HFFc6 (cell line): ENCODE measurements at places on chromosomes 6 and 20. TPM values are rescaled to one million over a fixed set of nuclear protein-coding genes. Genes with fewer than 3 reads are reported as not detected.

DNA sequence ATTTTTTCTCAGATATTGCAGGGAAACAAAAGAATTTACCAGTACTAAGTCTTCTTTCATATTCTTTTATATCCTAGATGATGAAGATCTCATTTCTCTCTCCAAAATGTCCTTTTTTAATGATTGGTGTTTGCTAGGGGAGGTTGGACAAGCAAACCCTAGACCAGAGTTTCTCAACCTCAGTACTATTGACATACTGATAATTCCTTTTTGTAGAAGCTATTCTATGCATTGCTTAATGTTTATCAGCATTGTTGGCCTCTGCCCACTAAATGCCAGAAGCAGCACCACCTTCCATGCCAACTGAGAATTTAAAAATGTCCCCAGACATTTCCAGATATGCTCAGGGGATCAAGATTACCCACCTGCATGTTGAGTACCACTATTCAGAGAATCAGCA lies 14.4 kb upstream of the TFAP2B start:
- DNase-seq: no peak
- H3K27ac ChIP-seq: no peak overlapping the region
- no peaks in the 10 kb centered on the region for H3K27me3 ChIP-seq

- H3K36me3 ChIP-seq: no peaks in the 10 kb centered on the region
- H3K4me3 ChIP-seq: no peak overlapping the region
- DNase-seq: peak; percentile 28
- H3K27ac ChIP-seq: no peak overlapping the region
- H3K4me1 ChIP-seq: peaks cover 20% of the 10 kb centered on the region
Observed at GRCh38 chr6:111057074-111057752, 30.1 kb upstream of the SLC16A10 start.

- H3K27ac ChIP-seq: no peak overlapping the region
- peak; percentile 13 for DNase-seq
- H3K4me3 ChIP-seq: no peak overlapping the region
Observed at GRCh38 chr6:46684771-46685170, 2.9 kb upstream of the TDRD6 start.

DNA sequence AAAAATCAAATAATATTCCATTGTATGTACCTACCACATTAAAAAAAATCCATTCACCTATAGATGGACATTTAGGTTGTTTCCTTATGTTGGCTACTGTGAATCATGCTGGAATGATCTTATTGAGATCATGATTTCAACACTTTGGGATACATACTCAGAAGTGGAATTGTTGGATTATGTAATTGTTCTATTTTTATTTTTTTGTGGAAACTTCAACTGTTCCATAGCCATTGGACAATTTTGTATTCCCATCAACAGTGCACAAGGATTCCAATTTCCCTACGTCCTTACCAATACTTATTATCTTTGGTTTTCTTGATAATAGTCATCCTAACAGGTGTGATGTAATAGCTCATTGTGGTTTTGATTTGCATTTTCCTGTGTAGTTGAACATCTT lies 834.0 kb downstream of the MAFB start:
- no peak overlapping the region for H3K27ac ChIP-seq
- no peak for DNase-seq
- H3K27me3 ChIP-seq: no peaks in the 10 kb centered on the region; the same call in 1 of the 2 replicates
- peaks cover 60% of the 10 kb centered on the region for H3K4me1 ChIP-seq
- no peaks in the 10 kb centered on the region for H3K36me3 ChIP-seq
- no peak overlapping the region for H3K4me3 ChIP-seq

DNA sequence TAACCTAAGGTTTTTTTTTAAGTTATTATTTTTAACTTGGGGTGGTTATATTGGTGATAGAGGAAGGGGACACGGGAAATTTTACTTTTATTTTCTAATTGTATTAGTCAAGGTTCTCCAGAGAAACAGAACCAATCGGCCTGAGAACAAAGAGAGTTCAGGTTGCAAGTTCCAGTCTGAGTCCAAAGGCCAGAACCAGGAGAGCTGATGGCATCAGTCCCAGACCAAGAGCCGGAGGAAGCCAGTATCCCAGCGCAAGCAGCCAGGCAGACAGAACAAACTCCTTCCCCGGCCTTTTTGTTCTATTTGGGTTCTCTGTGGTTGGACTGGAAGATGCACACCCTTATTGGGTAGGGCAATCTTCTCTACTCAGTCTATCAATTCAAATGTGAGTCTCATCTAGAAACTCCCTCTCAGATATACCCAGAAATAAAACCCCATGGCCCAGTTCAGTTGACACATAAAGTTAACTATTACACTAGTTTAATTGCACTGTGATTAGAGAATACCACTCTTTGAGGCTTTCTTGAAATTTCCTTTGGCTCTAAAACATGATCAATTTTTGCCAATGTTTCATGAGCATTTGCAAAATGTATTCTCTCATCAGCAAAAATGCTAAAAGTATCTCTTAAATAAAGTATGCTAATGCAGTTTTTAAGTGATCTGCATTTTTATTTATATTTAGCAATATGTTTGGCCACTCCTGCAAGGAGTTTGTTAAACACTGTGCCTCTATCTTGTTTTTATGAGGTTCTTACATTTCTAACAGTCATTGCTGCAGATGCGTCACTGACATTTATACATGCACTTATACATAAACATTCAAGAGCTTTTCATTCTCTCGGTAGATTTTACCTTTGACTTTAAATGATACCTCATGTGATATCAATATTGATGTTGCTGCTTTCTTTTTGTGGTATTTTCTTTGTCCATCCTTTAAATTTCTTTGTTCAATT lies 103.2 kb upstream of the SSTR4 start:
- H3K4me3 ChIP-seq: no peak overlapping the region
- DNase-seq: no peak

- no peak overlapping the region for H3K4me3 ChIP-seq
- peaks cover 6% of the 10 kb centered on the region; the same call in 1 of the 2 replicates for H3K36me3 ChIP-seq
- DNase-seq: no peak
- H3K27me3 ChIP-seq: no peaks in the 10 kb centered on the region; the same call in 1 of the 2 replicates
Observed at GRCh38 chr20:4491643-4492042, 230.1 kb upstream of the PRND start.

GRCh38 chr6:78947962-78948361 lies 80.6 kb downstream of the IRAK1BP1 start:
- H3K36me3 ChIP-seq: peaks cover 79% of the 10 kb centered on the region
- H3K27me3 ChIP-seq: peaks cover 5% of the 10 kb centered on the region; the same call in 1 of the 2 replicates
- H3K4me1 ChIP-seq: peaks cover 20% of the 10 kb centered on the region
- peak overlapping the region; percentile 70 for H3K4me3 ChIP-seq
- DNase-seq: peak; percentile 65
- no peak overlapping the region; the same call in 1 of the 2 replicates for H3K27ac ChIP-seq

DNA sequence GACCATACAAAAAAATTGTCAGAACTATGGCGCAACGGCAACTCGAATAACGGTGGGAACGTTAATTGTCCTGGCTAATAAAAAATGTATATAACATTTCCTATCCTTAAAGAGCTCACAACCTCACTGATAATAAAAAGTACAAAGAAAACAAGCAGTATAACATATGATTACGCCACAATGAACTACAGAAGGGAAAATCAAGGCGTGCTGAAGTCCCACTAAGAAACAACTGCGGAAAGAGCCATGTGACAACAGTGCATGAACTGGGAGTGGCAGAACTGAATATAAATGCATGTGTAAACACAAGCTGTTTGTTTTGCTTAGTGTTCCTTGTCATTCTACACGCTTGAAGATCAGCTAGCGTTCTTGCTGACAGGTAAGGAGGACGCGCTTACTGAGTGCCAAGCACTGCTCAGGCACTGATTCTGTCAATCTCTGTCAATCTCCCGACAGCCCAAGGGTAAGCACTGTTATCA lies 466 bp upstream of the PSMB1 start:
- peaks cover 12% of the 10 kb centered on the region; the same call in 1 of the 2 replicates for H3K4me1 ChIP-seq
- no peaks in the 10 kb centered on the region; the same call in 1 of the 2 replicates for H3K27me3 ChIP-seq
- peaks cover 21% of the 10 kb centered on the region for H3K36me3 ChIP-seq
- peak; percentile 31 for DNase-seq
- no peak overlapping the region for H3K27ac ChIP-seq

- DNase-seq: no peak
- peaks cover 14% of the 10 kb centered on the region for H3K4me1 ChIP-seq
- peaks cover 5% of the 10 kb centered on the region; the same call in 1 of the 2 replicates for H3K36me3 ChIP-seq
- no peak overlapping the region for H3K4me3 ChIP-seq
Observed at GRCh38 chr20:51218603-51219002, 195.7 kb upstream of the KCNG1 start.

DNA sequence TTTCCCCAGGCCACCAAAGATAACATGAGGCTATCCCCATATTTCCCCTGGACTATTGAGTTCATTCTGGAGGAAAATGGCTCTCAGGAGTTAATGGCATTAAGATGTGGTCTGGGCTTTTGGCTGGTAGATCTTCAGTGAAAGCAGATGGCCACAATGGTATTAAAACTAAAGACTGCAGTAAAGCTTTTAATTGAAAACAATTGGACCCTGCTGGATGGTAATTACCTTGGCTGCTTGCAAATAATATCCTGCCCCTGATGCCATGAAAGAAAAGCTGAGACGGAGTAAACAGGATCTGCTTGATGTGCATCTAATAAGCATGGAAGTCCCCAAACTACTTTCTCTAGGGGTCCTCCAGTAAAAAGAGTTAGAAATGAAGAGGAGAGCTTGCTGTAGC lies 255.8 kb downstream of the QKI start:
- DNase-seq: no peak
- H3K4me1 ChIP-seq: no peaks in the 10 kb centered on the region
- H3K4me3 ChIP-seq: no peak overlapping the region
- H3K36me3 ChIP-seq: no peaks in the 10 kb centered on the region

DNA sequence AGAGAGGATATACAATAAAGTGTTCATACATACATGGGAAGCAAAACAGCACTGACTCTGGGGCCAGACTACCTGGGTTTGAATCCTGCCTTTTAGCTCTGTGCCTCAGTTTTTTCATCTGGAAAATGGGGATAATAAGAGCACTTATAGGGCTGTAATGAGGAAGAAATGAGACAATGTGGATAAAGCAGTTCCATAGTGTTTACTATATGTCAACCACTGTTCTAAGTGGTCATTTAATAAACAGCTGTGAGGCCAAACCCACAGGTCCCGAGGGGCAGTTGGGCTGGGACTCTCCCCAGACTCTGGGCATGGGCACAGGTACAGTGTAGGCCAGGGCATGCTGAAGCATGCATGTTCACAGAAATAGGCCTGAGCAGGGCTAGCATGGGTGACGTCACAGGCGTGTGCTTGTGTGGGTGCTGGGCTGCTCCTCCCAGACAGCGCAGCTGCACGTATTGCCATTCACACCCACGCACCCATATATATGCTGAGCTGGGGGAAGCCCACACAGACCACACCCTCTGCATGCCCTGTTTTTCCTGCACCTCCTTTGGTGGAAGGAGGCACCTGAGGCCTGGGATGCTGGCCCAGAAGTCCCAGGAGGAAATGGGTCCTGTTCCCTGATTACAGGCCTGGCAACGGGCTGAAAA lies 3.5 kb upstream of the PLCG1 start:
- H3K4me1 ChIP-seq: peaks cover 27% of the 10 kb centered on the region
- H3K4me3 ChIP-seq: no peak overlapping the region
- H3K27ac ChIP-seq: no peak overlapping the region
- no peak for DNase-seq
- H3K27me3 ChIP-seq: peaks cover 5% of the 10 kb centered on the region

DNA sequence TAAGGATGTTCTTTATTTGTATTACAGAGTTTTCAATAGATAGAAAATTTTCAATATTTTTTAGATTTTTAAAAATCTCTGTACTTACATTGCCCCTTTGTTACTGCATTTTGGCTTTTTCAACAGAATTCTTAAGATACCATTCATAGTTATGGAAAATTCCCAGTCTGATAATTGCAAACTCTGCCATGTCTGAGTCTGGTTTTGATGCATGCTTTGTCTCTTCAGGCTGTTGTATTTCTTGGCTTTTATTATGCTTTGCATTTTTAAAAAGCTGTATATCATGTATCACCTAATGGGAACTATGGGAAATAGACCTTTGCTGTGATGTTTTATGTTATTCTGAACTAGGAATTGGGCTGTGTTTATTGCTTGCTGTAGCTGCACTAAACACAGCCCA lies 898.9 kb upstream of the ADGRB3 start:
- H3K4me3 ChIP-seq: no peak overlapping the region
- H3K36me3 ChIP-seq: peaks cover 5% of the 10 kb centered on the region; the same call in 1 of the 2 replicates
- no peak for DNase-seq
- no peaks in the 10 kb centered on the region; the same call in 1 of the 2 replicates for H3K4me1 ChIP-seq

DNA sequence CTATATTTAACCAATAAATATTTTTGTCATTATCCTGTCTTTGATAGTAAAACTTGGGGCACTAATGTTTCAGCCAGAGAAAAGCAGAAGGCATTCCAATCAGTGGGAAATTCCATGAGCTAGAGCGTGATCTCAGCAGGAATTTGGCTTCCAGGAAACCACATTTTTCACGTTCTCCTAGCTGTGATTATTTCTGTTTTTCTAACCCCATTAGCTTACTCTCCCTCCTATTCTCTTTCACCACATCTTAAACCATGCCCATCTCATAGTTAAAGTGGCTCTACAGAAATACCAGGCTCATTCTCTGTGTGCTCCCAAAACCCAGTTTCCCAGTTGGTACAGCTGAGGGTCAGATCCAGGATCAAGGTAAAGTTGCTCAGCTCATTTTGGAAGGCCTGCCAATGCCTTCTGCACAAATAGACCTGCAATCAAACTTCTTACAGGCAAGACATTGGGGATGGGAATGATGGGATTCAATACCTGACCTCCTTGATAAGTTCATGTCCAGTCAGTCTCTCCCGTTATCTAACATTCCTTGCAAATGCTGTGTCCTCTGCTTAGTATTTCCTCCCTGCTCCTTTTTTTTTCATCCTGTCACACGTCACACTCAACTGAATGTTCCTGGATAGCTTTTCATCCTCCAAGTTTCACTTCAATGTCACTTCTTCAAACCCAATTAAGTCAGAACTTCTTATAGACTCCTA lies 33.1 kb upstream of the TMEM30A start:
- peak; percentile 72 for DNase-seq
- peak overlapping the region; percentile 72 for H3K27ac ChIP-seq
- peak overlapping the region; percentile 61 for H3K4me3 ChIP-seq
- peaks cover 23% of the 10 kb centered on the region for H3K4me1 ChIP-seq

DNA sequence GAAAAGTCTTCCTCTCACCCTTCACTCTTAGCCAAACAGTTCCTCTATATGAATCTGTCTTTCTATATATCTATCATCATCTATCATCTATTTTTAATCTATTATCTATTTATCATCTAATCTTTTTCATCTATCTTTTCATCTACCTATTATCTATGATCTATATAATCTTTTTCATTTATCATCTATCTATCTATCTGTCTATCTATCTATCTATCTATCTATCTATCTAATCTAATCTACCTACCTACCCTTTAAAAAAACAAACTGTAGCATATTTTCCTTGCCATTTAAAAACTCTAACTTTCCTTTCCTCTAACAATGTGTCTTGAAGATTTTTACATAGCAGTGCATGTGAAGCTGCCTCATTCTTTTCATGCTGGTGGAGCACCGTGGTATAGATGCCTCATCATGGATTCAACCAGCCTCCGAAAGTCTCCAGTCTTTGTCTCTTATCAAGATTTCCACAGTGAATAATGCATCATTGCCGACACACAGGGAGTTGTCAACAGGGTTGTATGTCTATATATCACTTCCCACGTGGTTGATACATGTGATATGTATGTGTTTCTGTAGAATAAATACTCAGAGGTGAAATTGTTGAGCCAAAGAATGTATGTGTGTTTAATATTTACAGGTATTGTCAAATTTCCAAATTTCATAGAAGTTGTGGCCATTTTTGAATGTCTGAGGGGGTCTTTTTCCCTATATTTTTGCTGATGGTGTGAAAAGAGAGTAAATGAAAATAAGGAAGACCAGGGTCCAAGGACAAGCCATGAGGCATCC lies 51.3 kb downstream of the VEGFA start:
- no peak for DNase-seq
- peaks cover 7% of the 10 kb centered on the region; the same call in 1 of the 2 replicates for H3K4me1 ChIP-seq
- H3K27ac ChIP-seq: no peak overlapping the region

Gene SIRPD
- not detected in 3 replicates for total RNA-seq

Gene SLC22A16
- total RNA-seq: not detected in 3 replicates

Gene GUCA1A
- total RNA-seq: not detected in 3 replicates

Gene STMND1
- total RNA-seq: not detected in 3 replicates

Gene TULP1
- total RNA-seq: not detected in 3 replicates

Gene SMLR1
- not detected in 2 replicates for total RNA-seq

Gene SLC35F1
- not detected in 2 replicates for total RNA-seq

Gene CALHM5
- total RNA-seq: 1.7 and 4.1 TPM in 2 replicates

Gene OPRM1
- total RNA-seq: not detected in 3 replicates
